ENCODE measurements at places on chromosomes 4 and X.

- DNase-seq, result no peak
Observed at GRCh38 chr4:27218013-27218412, 357.4 kb downstream of the STIM2 start.

- no peak for DNase-seq
Observed at GRCh38 chr4:22903913-22904312, 211.2 kb downstream of the GBA3 start.

DNA sequence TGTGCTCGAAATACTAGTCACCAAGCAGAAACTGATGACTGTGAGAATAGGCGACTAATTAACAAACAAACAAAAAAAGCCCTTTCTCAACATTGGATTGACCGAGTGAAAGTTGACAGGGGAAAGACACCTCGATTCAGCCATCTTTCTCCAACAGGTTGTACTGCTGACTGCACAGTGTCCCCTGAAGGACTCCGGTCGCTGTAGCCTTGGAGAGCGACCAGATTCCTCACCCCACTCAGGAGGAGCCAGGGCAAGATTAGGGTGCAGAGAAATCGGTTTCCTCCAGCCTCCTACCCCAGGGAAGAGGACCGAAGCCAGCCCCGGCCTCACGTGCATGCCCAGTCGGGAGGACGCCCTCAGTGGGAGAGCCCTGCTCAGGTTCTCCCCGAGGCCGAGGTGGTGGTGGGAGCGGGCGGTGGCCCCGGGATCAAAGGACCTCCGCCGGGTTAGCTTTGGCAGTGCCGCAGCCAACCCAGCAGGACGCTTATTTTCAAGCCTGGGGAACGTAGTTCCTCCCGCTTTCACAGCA is 1.1 kb upstream of the RAP1GDS1 start:
- DNase-seq, result peak; percentile 1

- DNase-seq, result no peak
Observed at GRCh38 chrX:17535229-17535628, 160.2 kb downstream of the NHS start.

GRCh38 chr4:134885436-134885835 is 683.8 kb upstream of the PABPC4L start:
- DNase-seq, result no peak

DNA sequence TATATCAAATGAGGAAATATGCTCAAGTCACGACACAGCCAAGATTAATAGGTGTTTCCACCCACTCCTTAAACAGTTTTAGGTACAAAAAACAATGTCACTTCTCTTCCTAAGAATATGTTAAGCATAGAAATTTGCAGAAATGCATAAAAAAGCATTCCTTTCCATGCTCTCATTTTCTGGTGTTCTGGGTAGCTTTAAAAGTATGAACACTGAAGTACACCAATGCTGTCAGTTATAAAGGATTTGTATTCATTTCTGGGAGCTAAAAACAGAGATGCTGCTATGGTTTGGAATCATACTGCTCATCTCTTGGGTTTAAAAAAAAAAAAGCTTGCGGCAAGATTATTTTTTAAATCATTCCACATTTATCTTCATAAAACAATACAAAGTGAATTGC is 20.8 kb downstream of the SH3RF1 start:
- no peak for DNase-seq

GRCh38 chrX:135516376-135516775 is 4.1 kb upstream of the INTS6L start:
- DNase-seq, result no peak

GRCh38 chr4:168167714-168168284 is 75.5 kb downstream of the ANXA10 start:
- no peak for DNase-seq

DNA sequence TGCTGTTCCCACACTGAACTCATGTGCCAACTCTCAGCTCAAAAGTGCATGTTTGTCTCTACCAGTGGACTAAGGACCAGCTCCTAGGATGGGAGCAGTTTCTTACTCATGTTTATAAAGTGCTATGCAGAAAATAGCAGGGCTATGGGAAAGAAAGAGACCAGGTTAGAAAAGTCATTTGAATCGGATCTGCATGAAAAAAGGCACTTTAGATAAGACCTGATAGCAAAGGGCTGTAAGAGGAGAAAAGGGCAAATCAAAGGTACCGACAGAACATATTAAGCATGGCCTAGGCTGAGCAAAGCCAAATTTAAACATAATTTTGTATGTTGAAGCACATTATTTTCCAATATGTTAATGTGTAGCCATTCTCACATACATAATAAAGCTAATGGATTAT is 362.3 kb upstream of the ZFP42 start:
- no peak for DNase-seq

DNA sequence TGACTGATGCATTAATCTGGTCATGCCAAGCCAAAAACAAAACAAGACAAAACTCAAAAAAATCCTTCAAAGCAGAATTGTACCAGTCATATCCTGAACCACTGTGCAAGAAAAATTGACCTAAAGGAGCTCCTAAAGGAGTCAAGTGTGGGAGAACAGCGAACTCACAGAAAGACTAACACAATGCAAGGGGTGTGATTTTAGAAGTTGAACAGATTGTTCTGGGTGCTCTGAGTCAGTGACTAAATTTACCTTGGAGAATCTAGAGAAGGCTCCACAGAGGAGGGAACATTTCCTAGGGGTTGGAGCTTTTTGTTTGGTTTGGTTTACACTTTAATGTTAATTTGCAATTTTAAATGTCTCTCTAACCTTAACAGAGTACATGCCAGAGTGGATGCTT is 48.9 kb upstream of the PHF8 start:
- no peak for DNase-seq

DNA sequence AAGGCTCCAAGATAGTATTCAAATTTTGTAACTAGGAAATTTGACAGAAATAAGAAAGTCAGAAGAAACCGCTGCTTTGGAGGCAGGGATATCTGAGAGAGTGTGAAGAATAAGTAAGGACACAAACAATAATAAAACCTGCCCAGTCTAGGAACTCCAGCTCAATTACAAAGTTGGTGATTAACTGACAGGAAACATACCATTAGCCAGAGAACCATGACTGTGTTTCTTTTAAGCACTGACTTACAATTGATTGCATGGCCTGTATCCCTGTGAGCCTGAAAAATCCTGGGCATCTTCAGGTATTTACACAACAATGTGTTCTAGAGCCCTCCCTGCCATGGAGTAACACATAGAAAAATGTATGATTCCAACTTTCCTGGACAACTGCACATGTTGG is 127.4 kb downstream of the GRIA3 start:
- DNase-seq, result no peak

DNA sequence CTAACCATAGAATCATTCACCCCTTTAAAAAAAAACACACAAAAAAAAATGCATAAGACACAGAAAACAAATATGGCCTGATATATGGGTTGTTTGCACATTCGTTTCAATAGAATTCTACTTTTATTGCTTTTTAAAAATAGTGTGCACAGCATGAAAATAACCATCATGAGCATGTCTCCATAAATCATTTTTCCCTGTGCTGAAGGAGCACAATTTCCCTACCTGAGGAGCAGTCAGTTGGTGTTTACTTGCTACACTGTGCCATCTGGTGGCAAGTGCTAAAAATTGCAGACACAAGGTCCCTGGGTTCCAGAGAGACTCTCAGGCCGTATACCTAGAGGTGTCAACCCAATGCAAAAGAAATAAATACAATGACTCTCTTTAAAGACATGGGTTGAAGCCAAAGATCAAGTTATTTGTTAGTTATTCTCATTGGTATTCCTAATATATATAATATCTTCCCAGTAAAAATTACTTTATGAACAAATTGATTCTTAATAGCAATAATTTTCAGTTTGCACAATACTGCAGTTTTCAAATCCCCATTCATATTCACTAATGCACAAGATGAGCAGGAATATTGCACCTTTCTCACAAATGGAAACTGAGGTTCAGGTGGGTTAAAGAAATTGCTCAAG is 551.4 kb downstream of the IQCM start:
- no peak for DNase-seq

DNA sequence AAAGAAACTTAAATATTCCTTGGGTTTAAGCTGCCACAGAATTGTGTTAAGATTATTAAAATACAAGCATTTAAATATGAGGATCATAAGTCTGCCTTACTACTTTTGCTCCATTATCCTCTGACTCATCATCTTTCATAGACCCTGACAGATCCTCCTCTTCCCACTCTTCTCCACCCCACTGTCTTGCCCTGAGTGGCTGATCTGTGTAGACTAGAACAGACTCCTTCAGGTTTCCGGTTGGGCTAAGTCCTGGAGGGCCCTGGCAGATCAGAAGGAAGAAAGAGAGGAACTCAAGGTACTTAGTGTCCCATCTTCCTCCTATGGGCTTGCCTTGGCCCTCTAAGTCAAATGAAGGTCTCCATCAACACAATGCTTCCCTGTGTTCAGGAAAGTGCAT is 30.7 kb downstream of the PALLD start:
- DNase-seq, result no peak

GRCh38 chrX:2342874-2343273 is 157.9 kb downstream of the DHRSX start:
- DNase-seq, result no peak

GRCh38 chr4:114807759-114808404 is 209.3 kb downstream of the UGT8 start:
- no peak for DNase-seq

DNA sequence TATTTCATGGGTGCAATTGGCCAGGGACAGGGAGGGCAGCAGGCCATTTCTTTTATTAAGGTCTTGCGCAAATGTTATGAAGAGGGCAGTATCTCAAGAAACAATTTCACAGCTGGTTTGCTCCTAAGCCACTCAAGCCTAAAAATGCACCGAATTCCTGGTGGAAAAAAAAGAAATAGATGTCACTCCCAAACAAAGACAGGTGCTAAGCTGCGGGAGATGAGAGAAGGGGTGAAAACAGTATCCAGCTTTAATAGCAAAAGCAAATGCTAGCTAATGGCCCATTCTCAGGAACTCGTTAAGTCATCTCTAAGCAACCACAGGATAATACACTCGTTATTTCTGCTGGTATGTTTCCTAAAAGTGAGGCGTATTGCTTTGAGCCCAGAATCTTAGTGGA is 116.4 kb downstream of the ARX start:
- no peak for DNase-seq

- DNase-seq, result no peak
Observed at GRCh38 chrX:134933911-134934310, 56.9 kb upstream of the SMIM10 start.

DNA sequence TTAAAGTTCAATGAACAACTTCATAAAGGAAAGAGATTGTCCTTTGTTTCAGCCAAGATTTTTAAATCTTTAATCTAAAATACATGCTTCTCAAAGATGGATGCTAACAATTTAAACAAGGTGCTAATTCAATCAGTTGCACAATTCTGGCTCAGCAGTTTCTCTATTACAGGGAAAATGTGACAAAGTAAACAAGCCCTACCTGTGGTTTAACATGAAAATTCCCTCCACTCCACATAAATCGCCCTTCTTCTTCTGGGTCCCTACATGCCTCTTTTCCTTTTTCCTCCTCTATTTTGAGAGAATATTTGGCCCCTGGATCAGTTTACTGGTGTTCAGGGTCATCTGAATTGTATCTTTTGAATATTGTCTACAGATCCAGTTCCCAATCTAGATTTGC is 80.6 kb downstream of the FRYL start:
- DNase-seq, result no peak

DNA sequence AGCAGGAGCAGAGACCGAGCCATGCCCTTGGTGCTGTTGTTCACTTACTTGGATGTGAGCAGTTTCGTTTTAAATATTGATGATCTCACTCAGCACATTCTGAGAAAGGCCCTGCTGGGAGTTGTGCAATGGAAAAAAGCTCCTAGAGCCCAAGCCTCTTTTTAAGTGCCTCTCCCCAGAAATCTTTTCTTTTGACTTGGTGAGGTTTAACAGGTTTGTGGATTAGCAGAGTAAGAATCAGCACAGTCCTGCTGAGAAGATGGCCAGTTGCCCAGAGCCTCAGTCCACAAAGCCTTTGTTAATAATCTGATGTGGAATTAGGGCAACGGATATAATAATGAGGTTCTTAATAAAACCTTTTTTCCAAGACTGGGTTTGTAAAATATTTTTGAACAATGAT is 157.5 kb upstream of the ATP6AP2 start:
- no peak for DNase-seq

DNA sequence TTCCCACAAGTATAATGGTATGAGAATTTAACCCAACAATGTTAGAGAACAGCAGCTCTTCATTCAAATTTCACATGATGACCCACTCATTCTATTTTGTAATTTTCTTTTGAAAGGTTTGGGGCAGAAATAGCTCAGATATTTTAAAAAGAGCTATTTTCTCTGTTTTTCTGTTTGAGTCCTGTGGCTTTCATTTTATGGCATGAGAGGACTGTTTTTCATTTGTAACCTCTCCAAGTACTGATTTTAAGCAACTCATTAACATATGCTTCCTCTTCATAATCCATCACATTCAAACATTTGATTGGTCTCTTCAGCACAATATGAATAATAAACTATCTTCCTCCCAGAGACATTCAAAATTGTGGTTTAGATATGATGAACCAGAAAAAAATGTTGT is 129.0 kb upstream of the TEX13A start:
- no peak for DNase-seq

DNA sequence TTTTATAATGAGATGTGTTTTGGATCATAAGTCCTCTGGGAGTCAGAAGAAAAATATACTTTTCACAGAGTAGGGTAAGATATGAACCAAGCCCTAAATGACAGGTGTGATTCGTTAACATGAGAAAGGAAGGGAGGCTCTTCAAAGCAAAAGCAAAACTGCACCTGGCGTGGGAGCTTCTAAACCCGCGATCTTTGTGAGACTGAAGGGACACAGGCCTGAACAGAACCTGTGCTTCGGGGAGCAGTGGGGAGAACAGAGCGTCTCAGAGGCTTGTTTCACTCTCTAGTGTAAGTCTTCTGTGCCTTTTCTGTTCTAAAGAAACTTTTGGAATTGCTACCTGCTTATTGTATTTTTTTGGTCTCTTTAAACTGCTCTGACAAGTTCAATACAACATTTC is 30.2 kb upstream of the CYP4V2 start:
- no peak for DNase-seq

- DNase-seq, result no peak
Observed at GRCh38 chrX:139850968-139851367, 81.9 kb downstream of the ATP11C start.

GRCh38 chrX:19517965-19518364 is 2.7 kb upstream of the MAP3K15 start:
- DNase-seq, result no peak

- no peak for DNase-seq
Observed at GRCh38 chr4:17103231-17103630, 204.8 kb upstream of the LDB2 start.

- DNase-seq, result no peak
Observed at GRCh38 chr4:133402616-133403015, 253.5 kb downstream of the PCDH10 start.

GRCh38 chrX:104696667-104697066 is 130.7 kb downstream of the IL1RAPL2 start:
- no peak for DNase-seq

GRCh38 chr4:74671080-74671698 is 123.1 kb downstream of the BTC start:
- peak; percentile 4 for DNase-seq

DNA sequence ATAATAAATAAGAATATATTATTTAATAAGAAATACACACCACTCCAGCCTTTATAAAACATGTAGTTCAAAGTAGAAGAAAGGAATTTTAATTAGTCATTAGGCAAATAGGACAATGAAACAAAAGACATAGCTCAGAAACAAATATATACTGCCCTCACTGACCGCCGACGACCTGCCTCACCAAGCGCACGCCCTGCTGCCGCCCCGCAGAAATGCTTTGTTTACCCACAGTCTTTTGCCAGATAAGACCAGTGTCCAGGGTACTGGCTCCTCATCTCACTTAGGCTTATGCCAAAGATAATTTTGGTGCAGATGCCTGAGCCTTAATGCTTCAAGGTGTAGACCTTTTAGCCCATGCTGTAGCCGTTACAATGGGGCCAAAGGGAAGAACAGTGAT is 199.5 kb downstream of the HHIP start:
- DNase-seq, result no peak

GRCh38 chr4:87033902-87034301 is 99.1 kb downstream of the AFF1 start:
- no peak for DNase-seq

Data from stimulated activated CD8-positive, alpha-beta memory T cell treated with anti-CD3 and anti-CD28 coated beads, Interleukin-4, amount 100 ng/mL, for 4 hours (primary cell).